B cell (primary cell): ENCODE measurements at places on chromosomes 3 and 15.
A peak's percentile ranks its signal among the peaks of the same experiment; 100 is the strongest.

DNA sequence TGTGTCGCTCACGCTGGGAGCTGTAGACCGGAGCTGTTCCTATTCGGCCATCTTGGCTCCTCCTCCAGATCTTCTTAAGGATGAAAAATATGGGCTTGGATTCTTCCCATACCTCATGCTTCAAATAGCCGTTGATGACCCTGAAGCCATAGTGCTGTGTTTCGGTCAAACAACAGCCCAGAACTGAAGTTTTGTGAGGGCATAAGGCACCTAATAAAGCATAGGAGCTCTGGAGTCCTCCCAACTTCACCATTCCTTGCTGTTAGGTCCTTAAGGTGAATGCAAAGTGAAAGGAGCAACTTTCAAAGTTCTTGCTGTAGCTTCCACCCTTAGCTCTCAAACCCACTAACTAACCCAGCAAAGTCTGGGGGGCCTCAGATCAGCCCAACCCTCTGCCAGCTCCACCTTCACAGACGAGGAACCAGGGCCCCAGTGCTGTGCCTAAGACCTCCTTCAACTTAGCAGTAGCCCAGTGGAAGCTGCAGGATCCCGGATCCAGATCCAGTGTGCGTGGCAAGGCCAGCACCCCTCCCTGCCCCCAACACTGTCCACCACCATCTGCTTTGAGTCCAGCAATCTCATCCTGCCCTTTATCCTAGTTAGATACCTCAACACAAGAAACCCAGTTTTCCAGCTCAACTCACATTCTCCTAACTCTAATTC lies at the start of gene GRK7:
TSS of gene GRK7 (plus strand) at position 321 of the 663 bp plus-strand sequence. CDS start 14,877 bp downstream, outside the sequence.
- no peak for DNase-seq

- DNase-seq, result peak; percentile 36
Observed at GRCh38 chr15:22980189-22981050, at the start of gene CYFIP1. Gene CYFIP1 (minus strand): TSS chr15:22980368. CDS start chr15:22947285, 33,083 bp downstream.

- DNase-seq, result no peak
Observed at GRCh38 chr3:31876331-31876730, 104.7 kb downstream of the OSBPL10 start.

DNA sequence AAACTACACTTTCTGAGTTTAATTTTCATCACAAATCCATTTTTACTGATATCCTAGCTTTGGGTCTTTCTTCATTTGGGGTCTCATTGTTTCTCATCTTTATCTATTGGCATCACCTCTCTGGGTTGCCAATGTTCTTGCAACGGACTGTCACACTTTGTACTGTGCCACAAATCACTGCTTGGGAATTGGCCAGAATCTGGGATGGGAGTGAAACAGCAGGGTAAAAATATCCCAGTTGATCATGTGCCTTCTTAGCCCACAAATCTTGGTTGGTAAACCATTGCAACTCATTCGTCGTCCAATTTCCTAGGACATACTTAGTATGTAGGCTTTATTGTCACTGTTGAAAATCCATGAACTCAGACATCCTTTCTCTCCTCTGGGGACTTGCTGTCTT lies 698.5 kb downstream of the OTOL1 start:
- no peak for DNase-seq

DNA sequence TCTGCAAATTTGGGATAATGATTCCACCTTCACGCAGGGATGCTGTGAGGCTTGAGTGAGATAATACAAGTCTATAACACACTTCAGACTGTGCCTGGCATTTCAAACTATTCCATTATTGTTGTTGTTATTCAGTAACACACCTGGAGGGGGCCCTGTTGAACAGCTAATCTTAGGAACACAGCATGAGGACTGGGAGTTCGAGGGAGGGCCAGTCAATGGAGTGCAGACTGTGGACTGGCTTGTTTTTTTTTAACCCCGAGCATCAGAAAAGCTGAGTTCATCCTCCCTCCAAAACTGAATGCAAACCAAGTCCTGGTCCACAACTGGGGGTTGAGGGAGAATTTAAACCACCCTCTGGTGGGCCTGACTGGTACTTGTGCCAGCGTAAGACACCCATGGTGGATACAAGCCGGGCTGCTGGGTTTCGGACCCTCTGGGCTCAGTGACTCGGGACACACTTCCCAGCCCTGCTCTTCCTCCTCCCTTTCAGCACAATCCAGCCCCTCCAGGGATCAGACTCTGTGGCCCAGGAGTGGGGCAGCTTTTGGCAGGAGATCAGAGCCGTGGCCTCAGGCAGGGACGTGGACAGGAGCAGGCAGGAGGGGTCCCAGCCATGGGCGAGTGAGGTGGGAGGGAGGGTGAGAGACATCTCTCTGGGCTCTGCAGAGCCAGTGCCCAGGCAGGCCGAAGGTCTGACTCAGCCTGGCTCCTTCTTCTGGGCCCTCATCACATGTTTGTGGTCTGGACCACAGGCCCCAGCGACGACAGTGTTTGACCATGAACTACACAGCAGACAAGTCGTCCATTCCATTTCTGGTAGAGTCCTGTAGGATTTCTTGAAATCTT lies 36.3 kb upstream of the MEX3B start:
- DNase-seq, result no peak

DNA sequence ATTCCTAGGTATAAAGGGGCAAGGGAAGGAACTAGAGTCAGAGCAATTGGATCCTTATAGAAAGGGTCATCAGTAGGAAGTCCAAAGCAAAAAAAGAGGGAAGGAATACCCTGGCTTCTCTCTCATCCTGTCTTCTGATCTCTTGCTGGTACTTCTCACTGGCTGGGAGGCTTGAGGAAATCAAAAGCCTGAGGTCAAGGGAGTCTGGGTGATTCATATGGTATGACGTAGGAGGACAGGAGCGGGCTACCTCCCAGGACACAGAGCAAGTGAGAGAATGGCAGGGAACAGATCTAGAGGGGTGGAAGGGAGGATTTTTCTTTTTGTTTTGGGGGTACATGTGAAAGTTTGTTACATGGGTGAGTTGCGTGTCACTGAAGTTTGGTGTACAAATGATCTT lies 76.0 kb downstream of the CFAP20DC start:
- no peak for DNase-seq

GRCh38 chr15:100766243-100767000 lies 113.2 kb upstream of the ALDH1A3 start:
- no peak for DNase-seq

DNA sequence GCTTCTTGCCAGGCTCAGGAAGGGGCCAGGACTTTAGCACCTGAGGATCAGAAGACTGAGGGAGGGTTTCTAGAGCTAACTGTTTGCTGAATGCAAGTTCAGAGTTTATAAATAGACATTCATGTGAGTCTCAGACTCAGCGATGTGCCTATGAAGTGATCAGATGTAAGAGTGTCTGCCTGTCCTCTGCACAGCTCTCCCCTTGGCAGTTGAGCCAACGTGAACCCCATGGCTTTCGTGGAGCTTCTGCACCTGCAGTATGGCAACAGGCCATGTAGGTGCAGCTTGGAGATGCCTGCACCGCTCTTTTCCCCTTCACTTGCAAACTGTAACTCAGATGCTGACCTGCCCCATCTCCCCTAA lies 141.9 kb downstream of the CHDH start:
- DNase-seq, result no peak

DNA sequence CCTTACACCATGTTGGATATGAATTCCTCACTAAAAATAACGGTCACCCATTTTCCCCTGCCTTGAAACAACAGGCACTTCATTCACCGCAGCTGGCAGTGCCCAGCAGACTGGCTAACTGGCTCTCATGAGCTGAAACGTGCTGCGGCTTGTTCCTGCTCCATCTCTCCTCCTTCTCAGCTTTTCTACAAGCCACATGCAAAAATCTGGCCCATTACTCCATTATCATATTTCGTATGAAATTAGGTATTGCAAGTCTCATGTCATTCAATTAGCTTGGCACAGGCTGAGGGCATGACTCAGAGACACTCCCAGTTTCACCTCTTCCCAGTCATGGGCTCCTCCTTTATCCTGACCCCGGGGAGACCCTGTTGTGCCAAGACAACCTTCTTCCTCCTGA lies 60.0 kb downstream of the MAGEF1 start:
- DNase-seq, result no peak

DNA sequence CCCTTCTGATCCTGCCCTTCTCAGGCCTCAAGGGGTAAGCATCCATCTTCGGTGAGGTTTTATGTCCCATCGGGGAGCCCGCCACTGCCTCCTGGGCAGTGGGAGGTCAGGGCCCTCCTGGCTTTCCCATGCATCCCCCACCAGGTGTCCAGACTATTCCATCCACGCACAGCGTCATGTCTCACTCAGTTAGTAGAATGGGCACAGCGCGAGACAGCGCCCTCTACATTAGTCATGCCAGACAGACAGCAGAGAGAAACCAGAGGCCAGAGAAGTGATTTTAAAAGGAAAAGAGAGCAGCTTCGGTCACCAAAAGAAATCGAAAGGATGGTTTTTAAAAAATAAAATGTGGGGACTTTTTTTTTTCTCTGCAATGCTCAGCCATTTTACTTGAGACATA lies 49.8 kb downstream of the ZDHHC3 start:
- no peak for DNase-seq

- DNase-seq, result no peak
Observed at GRCh38 chr15:96107916-96108315, 222.6 kb upstream of the NR2F2 start.

GRCh38 chr3:173774294-173774693 lies 376.8 kb downstream of the NLGN1 start:
- no peak for DNase-seq

DNA sequence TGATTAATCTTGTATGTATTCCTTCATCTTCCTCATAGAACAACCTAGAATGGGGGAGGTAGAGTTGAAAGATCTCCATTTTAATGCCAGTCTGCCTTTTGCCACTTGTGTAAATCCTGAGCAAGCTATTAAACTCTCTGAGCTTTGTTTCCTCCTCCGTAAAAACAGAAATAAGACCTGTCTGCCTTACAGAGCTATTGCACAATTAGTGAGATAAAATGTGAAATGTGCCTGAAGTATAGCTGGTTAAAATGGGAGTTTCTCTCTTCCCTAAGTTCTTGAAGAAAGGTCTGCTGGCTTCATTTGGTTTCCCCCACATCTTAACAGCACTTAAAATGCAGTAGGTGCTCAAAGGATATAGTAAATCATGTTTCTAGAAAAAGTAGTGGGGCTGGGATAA lies 19.0 kb downstream of the ALDH1A2 start:
- no peak for DNase-seq

DNA sequence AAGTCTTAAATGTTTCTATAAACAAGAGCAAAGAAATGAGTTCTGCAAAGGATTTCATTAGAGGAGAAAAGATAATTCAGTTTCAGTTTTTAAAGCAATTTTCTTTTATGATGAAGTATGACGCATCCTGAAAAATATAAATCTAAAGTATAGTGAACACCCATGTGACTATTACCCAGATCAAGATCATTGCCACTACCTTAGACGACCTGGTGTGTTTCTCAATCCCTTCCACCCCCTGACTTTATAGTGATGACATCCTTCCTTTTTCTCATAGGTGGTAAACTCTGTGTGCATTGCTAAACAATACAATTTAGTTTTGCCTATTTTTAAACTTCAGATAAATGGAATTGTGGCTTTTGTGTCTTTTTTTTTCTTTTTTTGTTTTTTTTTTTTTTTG lies 8.4 kb downstream of the STT3B start:
- DNase-seq, result no peak

GRCh38 chr15:91913560-91913959 lies 60.1 kb downstream of the SLCO3A1 start:
- no peak for DNase-seq

GRCh38 chr3:71010726-71011455 lies 572.6 kb downstream of the FOXP1 start:
- DNase-seq, result peak; percentile 85

DNA sequence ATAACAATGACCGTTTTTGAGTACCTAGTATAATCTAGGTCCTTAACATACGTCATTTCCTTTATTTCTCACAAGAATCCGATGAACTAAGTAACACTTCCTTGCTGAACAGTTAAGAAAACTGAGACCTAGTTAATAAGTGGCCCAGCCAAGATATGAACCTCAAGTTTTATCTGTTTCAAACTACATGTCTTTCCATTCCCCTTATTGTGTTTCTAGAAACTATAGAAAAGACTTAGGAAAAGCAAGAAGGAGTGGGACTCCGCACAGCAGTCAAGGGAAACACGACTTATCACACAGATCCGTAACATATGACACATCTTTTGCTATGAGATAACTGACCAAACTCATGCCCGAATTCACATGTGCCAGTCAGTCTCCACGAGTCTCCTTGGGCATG lies 221.2 kb upstream of the ADAMTS9 start:
- DNase-seq, result no peak

- DNase-seq, result no peak
Observed at GRCh38 chr3:18369551-18370185, 55.5 kb downstream of the SATB1 start.

- no peak for DNase-seq
Observed at GRCh38 chr3:181712226-181712552, 464 bp downstream of the SOX2 start.

GRCh38 chr3:33067484-33067883 lies 29.5 kb downstream of the GLB1 start:
- DNase-seq, result no peak

GRCh38 chr3:149575213-149575960 lies 82.4 kb downstream of the WWTR1 start:
- no peak for DNase-seq

DNA sequence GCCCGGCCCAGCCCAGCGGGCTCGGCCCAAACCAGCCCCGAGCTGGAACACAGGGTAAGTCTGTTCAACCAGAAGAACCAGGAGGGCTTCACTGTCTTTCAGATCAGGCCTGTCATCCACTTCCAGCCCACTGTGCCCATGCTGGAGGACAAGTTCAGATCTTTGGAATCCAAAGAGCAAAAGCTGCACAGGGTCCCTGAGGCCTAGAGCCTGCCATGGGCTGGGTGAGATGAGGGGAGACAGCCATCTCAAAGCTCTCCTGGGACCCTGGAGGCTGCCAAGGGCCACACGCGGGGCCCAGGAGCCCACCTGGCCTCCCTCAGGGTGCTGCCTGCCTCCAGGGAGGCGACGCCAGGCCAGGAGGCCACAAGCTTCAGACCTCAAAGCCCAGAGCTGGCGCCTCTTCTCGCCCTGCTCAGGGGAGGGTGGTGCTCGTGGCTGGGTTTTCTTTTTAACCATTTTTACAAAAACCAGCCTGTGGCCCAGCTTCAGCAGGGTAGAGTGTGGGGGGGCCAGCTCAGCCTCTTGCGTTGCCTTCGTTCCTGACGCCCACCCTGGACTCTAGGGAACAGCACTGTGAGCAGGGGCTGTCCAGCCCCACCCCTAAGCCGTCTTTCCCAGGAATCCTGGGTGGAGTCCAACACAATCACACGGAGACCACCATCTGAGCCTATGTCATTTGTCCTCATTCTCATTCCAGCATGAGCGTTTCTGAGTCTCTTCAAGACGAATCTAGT lies 107.0 kb downstream of the ETFA start:
- DNase-seq, result no peak

DNA sequence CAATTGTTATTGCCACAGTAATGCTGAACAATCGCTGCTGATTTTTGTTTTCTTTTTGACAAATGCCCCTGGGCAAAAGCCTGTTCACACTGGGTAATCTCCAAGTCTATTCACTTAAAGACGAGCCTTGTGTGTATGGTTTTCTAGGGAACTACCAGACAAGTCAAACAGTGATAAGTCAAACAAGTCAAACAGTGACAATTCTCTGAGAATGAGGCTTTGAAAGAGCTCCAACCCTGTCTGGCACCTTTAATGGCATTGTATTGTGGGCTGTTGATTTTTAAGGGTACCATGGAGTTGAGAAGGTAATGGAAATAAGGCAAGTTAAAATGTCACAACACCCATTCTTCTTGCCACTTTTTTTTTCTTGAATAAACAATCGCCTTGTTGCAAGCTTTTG lies 59.4 kb upstream of the TMC3 start:
- DNase-seq, result no peak
